ENCODE measurements at places on chromosomes 16 and 17.

DNA sequence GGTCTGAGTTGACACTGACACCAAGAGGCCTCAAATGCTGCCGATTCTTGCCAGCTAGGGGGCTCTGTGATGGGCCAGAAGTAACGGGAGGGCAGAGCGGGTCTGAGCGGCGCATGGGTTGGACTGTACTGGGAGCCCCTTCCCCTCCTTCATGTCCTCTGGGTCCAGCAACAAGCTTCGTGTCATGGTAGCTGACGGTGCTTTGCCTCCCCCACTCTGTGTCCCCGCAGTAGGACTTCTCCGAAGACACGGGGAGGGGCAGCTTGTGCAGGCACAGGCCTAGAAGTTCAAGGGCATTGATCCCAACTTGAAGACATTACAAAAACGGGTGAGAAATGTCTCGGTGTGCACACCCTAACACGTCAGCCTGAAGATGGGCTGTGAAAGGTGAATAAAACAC lies 39.8 kb upstream of the DNAH17 start:
- DNase-seq: no peak

DNA sequence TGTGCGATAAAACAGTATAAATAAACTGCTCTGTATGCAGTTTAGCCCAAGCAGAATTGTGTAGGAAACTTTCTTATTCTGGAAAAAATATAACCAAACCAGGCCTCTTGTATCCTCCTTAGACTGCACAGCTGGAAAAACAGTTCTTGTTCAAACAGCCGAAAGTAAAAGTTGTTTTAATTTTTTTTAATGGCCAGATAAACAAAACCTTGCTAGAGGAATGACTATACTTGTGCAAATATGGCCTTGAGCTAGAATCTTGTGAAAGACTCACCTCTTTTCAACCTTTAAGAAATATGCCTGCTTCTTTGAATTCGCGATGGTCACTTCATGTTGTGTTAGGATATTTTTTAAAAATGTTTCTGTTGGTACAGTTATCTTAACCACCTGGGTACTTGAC lies 114.5 kb upstream of the MAF start:
- DNase-seq: no peak

DNA sequence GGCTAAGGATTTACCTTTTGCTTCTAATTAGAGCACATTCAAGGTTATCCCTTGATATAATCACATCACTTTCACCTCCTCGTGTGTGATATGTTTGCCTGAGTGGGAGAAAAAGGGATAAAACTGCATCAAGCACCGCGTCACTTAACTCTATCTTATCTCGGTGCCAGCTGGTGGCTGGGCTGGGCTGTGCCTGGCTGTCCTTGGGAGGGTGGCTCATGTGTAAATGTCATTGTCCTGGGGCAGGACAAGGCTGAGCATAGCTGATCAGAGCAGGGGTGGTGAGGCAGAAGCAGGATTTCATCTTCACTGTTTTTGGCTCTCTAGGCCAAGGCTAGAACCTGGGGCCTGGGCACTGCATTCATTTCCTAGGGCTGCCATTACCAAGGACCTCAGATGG lies 105.3 kb downstream of the RAP1GAP2 start:
- no peak for DNase-seq

- no peak for DNase-seq
Measured at GRCh38 chr17:79956853-79957252, 78.8 kb downstream of the TBC1D16 start.

DNA sequence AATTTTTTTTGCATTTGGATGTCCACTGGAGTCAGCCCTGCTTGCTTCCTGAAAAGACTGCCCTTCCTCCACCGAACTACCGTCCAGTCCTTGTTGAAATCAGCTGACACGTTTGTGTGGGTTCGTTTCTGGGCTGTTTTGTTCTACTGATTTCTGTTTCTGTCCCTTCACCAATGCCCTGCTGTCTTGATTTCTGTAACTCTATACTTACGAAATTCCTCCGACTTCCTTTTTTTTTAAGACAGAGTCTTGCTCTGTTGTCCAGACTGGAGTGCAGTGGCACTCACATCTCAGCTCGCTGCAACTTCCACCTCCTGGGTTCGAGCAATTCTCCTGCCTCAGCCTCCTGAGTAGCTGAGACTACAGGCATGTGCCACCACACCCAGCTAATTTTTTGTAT lies 8.4 kb upstream of the GAA start:
- no peak for DNase-seq

GRCh38 chr17:7687908-7688807 lies at the start of gene WRAP53:
WRAP53 (plus strand) TSS chr17:7688477; CDS start chr17:7688649, 172 bp downstream.
- peak; percentile 98 for DNase-seq

DNA sequence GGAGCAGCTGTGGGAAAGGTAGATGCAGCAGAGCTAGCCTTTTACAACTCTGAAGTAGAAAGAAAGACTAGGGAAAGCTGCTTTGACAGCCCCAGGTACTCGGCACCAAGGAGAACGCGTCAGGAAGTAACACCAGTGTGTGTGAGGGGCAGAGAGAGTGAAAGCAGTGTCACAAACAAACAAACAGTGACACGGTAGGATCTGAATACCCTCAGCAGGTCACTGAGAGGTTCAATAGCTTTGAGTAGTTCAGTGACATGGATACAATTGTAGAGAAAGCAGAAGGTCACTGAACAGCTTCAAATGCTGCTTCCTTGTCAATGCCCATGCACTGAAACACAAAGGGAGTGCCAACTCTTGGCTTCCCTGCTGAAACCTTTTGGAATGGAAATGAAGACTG lies 150.3 kb upstream of the C17orf78 start:
- DNase-seq: no peak

DNA sequence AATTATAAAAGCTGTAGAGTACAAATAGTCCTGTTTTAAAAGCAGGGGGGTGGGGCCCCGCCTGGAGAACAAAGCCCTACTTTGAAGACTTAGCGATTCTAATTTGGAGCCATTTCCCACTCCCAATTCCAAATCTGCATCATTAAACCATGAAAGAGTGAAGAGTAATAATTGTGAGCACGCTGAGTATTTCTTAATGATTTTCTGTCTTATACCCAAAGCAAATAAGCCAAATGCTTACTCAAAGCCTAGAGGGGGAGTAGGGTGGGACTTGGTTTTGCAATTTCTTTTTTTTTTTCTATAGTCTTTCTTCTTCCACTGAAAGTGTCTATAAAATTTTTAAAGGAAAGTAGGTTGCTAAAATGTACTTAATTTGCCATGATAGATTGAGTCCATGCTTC lies 470.1 kb downstream of the TOX3 start:
- DNase-seq: no peak

- no peak for DNase-seq
Measured at GRCh38 chr17:37642681-37643080, 565 bp downstream of the DDX52 start.
